Ammon's horn (tissue), 1 donor: ENCODE measurements at places on chromosomes 2 and 18.

DNA sequence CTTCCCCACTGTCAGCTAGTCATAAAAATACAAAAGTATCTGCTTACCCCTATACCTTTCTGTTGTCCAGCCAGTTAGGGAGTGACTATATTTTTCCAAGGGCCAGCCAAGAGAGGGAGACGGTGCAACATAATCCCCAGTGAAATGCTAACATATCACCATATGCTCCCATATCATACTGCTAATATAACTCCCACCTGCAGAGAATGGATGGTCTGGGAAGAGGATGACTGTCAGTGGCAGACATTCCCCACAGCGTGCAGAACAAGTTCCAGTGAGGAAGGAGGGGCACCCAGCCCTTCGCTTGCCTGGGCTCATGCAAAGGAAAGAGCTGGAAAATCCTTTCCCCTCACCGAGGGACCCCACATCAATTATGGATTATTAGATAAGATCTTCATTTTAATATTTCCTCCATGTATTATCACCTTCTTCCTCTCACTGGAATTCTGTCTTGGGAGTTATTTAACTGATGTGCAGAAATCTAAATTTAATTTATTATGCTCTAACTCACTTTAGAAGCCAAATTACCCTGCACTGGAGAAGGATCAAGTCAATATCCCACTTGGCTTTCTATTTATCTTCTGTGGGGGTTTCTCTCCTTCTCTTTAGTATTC, 135.6 kb downstream of the GALNT14 start:
- no peak for DNase-seq

DNA sequence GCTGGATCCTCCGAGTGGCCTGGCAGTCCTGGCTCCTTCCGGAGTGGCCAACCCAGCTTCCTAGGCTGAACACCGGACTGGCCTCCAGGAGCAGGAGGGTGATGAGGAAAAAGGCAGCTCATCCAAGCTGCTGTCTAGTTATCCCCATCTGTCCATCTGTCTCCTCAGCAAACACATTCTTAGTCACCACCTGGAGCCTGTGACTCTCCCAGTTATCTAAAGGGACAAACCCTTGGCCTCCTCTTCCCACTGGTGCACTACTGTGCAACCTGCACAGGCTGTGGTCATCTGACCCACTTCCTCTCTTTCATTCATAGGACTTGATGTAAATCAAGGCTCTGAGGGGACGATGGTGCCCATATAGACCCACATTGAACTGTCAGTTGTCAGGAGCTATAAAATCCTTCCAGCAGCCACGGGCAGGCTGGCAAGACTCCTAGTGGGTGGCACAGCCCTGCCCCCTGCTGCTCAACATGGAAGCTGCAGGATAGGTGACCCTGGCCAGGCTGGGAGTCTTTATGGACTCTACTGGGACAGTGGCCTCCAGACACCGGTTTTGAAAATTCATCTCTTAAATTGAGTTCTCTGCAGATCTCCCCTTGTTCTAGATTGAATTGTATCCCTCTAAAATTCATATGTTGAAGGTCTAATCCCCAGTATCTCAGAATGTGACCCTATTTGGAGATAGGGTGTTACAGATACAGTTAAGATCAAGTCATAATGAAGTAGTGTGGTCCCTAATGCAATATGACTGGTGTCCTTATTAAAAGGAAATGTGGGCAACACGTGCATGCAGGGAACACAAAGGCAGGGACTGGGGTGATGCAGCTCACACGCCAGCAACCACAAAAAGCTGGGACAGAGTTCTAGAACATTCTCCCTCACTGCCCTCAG, 29.3 kb upstream of the DUSP2 start:
- DNase-seq, result peak; percentile 89

GRCh38 chr2:127392133-127392827, 4.5 kb upstream of the MAP3K2 start:
- no peak for DNase-seq

- no peak for DNase-seq
Observed at GRCh38 chr2:231717281-231718171, 9.2 kb downstream of the PTMA start.

DNA sequence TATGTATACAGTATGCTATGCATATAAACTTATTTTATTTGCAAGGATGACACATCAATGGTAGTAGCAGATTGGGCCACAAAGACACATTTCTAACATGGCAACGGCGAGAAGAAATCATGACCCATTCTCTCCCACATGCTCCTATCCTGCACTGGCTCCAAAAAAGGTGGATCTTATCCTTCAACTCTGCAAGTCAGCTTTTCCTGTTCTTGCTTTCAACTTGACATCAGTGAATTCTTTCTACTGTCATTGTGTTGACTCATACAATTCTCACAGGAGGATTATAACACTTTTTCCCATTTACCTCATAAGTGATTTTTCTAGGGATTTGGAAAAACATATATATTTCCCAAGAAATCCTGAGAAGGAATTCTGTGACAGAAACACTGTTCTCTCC, 53.1 kb downstream of the ACVR1 start:
- DNase-seq, result no peak

- DNase-seq, result peak; percentile 53
Observed at GRCh38 chr2:215002500-215002899, 135.9 kb downstream of the ABCA12 start.

DNA sequence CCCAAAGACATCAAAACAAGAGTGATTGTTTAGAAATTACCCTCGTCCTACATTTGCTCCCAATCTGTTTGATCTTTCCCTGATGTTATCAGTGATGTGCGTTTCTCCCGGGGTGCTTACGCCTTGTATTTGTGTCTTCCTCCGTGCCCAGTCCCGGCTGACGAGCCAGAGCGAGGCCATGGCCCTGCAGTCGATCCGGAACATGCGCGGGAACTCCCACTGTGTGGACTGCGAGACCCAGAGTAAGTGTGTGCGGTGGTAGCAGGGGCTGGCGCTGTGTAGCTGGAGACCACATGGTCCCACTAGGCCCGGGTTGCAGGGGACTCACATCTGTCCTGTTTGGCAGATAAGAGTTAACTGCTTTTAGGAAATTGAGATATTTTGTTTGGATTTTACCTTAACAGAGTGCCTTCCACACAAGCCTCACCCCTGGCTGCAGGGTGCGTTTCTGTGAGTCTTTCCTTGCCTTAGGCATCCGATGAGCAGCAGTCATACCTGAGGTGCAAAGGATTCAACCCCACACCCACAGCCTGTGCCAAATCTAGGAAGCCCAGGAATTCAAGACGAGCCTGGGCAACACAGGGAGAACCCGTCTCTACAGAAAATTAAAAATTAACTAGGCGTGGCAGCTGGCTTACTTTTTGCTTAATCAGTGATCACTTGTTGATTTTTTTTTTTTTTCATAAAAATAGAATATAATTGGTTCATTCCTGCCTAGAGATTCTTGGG, 127.4 kb downstream of the GBX2 start:
- DNase-seq, result no peak

DNA sequence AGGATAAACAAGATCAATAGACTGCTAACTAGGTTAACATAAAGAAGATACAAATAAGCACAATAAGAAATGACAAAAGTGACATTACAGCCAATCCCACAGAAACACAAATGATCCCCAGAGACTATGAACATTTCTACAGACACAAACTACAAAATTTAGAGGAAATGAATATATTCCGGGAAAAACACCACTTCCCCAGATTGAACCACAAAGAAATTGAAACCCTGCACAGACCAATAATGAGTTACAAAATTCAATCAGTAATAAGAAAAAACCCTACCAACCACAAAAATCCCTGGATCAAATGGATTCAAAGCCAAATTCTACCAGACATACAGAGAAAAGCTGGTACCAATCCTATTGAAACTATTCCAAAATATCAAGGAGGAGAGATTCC, 232.4 kb upstream of the RBMS1 start:
- DNase-seq, result no peak

GRCh38 chr18:8471372-8471771, 137.9 kb upstream of the RAB12 start:
- DNase-seq, result no peak

GRCh38 chr2:171389780-171390179, 44.0 kb downstream of the METTL8 start:
- DNase-seq, result no peak

DNA sequence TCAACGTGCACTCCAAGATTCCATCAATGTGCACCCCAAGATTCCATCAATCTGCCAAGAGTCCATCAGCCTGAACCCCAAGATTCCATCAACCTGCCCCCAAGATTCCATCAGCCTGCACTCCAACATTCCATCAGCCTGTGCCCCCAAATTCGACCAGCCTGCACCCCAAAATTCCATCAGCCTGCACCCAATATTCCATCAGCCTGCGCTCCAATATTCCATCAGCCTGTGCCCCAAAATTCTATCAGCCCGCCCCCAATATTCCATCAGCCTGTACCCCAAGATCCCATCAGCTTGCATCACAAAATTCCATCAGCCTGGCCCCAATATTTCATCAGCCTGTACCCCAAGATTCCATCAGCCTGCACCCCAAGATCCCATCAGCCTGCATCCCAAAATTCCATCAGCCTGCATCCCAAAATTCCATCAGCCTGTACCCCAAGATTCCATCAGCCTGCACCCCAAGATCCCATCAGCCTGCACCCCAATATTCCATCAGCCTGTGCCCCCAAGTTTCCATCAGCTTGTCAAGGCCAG, 92.1 kb upstream of the PXDN start:
- DNase-seq, result no peak

GRCh38 chr2:10057231-10058107, 14.1 kb downstream of the KLF11 start:
- DNase-seq, result no peak

DNA sequence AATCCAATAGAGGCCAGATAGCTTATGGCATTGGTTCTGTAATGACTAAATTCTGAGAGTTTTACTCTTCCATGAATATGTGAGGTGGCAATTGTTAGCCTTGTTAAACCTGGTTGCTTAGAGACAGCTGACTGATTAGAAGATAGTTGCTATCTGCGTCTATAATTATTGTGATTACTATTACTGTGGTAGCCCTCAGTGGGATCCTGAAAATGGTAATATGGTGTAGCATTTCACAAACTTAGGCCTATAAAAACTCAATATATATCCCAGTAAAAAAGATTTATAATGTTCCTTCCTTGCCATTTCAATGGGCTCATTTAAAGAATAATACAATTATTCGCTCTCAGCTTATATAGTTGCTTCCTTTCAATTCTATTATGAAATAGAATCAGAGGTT, 405.8 kb upstream of the CDH2 start:
- no peak for DNase-seq
